ENCODE measurements at places on chromosomes 1 and 21.

- peak; percentile 50 for DNase-seq
Measured at GRCh38 chr1:85116856-85117255, 68.6 kb upstream of the MCOLN3 start.

DNA sequence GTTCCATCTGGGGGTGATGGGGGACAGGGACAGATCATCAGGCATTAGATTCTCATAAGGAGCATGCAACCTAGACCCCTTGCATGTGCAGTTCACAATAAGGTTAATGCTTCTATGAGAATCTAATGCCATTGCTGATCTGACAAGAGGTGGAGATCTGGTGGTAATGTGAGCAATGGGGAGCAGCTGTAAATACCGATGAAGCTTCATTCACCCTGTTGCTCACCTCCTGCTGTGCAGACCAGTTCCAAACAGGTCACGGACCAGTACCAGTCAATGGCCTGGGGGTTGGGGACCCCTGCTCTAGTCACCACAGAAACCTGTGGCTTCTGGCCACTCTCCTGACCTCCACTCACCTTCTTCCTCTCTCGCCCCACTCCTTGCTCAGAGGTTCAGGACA is 229.9 kb downstream of the PTPRU start:
- DNase-seq, result no peak

- DNase-seq, result no peak
Measured at GRCh38 chr1:184044603-184045376, 6.7 kb upstream of the TSEN15 start.

GRCh38 chr1:221439747-221440501 is 302.0 kb downstream of the DUSP10 start:
- peak; percentile 3 for DNase-seq

- no peak for DNase-seq
Measured at GRCh38 chr1:6667139-6667538, 34.5 kb downstream of the DNAJC11 start.

DNA sequence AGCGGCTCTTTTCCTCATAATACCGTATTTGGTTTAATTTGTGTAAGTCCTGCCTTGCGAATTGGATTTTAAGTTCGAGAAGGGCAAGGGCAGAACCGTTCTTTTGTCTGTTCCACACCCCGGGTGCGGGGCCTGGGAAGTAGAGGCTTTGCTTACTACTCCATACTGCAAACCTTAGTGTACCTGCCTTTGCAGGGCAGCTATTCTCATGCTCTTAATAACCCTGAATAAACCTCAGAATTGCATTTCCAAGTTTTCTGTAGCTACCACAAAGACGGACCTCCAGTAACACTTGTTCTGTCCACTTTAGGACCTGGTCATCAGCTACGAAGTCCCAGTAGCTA is 657 bp upstream of the HNRNPU start:
- DNase-seq, result peak; percentile 66

DNA sequence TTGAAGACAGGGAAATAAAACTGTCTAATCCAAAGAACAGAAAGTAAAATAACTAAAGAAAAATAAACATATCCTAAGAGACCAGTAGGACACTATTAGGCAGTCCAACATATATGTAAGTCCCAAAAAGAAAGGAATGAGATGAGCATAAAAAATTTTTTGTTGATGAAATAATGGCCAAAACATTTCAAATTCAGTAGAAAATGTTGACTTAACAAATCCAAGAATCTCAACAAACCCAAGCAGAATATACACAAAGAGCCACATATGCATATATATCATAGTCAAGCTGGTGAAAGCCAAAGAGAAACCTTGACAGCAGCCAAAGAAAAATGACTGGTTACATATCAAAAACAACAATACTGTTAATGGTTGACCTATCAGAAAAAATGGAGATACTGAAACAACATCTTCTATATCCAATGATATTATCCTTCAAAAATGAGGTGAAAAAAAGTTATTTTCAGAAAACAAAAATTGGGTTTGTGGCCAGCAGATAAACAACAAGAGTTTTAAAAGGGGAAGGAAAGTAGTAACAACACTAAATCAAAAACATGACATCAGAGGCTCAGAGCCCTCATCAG is 26.4 kb downstream of the ZNF644 start:
- no peak for DNase-seq

GRCh38 chr1:109186733-109187086 is 27.0 kb upstream of the SARS1 start:
- no peak for DNase-seq

DNA sequence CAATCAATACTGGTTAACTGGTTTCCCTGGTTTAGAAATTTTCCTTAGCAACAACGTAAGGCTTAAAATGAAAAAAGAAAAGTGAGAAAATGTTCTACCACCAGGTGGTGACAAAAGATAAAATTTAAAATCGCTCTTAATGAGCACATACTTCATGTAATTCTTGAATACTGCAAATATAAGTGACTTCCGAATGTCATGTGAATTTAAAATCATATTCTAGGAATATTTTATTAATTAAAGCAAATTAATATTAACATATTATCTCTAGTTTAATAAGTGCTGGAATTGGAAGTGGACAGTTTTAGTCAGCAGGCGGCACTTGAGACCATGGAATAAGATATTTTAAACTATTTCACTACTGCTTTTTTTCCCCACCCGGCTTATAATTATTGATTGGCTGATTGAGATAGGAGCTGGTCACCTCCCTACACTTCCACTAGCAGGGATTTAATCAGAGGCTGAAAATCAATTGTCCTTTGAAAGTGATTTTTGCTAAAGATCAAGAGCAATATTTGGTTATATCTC is 5.0 kb upstream of the ADAMTS1 start:
- DNase-seq, result peak; percentile 74

DNA sequence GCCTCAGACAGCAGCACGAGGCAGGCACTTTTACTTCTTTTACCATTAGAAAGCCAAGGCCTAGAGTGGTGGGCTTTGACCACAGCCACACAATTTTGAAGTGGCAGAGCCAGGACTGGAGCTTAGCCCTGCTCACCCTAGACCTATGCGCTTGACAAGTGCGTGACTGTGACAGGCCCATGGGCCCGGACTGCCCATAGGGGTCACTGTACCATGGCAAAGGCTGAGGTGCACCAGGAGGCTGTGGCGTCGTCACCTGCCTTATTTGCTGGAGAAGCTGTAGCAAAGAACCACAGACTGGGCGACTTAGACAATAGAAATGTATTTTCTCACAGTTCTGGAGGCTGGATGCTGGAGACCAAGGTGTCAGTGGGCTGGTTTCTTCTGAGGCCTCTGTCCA is 2.6 kb upstream of the TMEM82 start:
- no peak for DNase-seq

GRCh38 chr1:228043281-228043848 is 36.6 kb downstream of the WNT3A start:
- no peak for DNase-seq

GRCh38 chr21:42389449-42389835 is 6.4 kb downstream of the TMPRSS3 start:
- DNase-seq, result no peak

- no peak for DNase-seq
Measured at GRCh38 chr1:246147524-246148461, 359.3 kb downstream of the SMYD3 start.

DNA sequence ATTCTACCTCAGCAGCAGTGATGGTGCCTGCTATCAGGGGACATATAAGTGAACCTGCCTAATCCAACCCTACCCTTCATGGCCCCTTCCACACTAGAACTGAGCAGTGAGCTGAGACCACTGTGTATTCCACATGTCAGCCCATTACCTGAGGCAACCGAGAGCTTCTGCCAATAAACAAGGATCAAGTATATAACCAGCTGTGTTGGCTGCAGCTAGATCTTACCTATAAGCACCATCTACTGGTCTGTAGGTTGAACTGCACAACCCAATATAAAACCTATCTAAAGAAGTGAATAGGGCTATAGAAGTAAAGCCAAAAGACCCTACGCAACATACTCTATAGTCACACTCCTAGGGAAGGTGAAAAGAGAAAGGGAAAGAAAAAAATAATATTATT is 376.9 kb downstream of the HHIPL2 start:
- peak; percentile 70 for DNase-seq

DNA sequence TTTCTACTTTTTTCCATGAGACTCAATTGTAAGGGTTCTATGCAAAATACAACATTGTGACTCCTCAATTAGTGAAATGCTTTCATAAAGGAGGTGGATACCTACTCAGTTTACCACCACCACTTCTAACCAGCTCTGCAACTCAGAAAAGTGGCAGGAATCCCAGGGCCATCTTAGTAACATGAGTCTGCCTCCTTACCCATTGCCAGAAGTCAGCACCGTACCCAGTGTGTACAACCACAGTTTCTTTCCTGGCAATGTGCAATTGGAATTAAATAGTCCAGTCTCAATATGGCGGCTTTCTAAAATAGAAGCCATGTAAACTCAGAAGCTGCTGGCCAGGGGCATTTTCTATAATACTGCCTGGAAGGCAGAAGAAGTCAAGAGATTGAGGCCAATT is 32.1 kb downstream of the TESK2 start:
- DNase-seq, result no peak

- no peak for DNase-seq
Measured at GRCh38 chr21:29771491-29772066, 168.2 kb downstream of the GRIK1 start.

- DNase-seq, result no peak
Measured at GRCh38 chr1:9179463-9180110, 50.7 kb upstream of the GPR157 start.

DNA sequence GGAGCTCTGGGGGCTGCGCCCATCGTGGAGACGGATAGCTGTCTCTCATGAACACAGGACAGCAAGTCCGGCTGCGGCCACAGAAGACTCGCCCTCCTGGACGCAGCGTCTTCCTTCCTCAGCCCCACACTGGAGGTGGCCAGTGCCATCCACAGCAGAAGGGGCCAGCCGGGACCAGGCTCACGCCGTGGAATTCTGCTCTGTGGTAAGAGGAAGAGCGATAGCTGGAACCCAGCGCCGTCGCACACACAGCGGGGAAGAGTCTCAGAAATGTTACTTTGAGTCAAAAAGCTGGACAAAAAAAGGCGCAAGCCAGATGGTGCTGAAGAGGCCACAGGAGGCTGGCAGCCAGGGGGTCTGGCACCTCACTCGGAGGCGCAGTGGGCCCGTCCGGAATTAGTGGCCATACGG is 113.9 kb upstream of the COL6A1 start:
- DNase-seq, result no peak

DNA sequence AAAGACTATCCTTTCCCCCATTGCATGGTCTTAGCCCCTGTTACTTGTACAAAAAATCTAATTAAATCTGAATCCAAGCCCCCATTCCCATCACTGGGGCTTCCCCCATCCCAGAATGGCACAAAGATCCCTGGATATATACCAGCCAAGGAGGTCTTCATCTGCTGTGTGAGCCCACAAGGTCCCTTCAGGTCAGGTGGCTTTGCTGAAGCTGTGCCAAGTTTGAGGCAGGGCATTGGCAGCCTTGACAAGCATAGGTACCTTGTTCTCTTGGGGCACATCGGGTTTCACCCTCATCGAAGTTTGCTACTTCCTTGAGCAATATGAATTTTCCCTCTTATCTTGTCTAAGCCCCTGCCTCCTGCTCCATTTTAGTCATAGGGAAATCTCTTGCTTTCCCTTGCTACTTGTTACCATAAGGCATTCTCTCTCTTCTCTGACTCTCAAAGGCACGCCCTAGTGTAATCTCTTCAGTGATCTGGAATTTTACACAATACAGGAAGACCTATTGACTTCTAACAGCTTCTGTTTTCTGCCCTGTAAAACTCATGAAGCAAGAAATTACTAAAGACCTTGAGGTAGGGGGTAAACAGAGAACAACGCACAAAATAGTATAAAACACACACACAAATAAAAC is 71.4 kb upstream of the COG2 start:
- peak; percentile 20 for DNase-seq

DNA sequence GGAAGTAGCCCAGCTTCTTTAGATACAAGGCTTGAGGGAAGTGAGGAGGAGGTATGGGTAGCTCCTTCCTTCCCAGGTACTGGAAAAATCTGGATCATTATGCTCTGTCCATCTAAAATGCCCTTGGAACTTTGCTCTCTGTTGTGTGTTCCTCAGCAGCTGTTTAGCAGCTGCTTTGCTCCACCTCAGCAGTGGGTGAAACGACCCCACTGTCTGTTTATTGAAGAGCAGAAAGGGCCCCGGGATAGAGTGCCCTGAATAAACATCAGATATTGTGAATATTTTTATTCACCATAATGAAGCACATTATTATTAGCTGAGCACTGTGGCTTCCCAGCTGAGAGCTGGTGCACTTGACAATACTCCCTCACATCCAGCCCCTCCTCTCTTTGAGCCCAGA is 237.9 kb downstream of the PBX1 start:
- DNase-seq, result no peak

DNA sequence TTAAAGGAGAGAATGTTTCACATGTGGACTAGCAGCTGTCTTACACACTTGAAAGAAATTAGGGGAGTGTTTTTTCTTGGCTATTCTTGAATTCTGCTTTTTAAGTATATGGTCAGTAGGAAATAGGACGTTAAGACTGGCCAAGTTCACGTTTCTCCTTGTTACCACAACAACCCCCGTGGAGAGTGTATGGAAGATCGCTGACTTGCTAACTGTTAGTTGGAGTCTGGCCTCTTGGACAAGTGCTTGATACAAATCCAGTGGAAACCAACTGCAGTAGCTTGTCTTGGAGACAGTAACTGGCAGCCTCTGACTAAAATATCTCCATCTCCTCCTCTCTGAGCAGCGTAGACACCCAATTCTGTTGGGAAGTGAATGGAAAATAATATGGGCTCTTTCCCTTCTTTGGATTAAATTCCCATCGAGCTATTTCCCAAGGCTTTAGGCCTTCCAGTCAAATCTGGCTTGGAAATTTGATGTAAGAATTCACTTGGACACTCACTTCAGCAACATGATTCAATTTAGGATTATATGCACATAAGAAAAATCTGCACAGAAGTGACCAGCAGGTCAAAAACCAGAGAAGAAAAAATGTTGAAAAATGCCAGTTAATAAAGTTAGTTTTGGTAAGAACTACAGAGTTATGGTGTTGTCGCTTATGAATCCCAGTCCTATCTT is 3.6 kb upstream of the NFIA start:
- DNase-seq, result no peak

DNA sequence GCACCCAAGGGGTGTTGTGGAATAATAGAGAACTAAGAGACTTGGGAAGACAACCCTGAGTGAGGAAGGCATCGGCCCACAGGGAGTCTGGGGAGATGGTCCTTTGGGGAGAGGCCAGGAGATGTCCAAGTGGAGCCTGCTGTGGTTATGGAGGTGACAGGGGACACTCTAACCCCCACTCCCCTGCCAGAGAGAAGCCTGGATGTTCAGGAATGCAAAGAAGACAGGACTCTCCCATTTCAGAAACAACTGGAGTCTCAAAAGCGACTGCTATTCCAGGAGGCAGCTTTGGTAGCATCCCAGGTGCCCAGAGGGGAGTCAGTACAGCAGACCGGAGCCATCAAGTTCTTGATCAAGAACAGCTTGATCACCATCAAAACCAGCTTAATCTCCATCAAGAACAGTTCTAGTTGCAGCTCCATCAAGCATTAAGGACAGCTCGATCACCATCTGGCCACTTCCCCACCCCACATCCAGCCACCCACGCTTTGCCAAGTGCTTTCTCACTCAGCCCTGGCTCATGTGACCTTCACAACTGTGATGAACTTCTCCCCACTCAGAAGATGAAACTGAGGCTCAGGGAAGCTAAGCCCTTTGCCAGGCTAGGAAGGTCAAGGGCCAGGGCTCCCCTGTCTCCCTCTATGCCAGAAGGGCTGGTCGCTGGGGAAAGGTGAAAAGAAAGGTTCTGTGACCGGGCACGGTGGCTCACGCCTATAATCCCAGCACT is 743 bp downstream of the CD52 start:
- DNase-seq, result peak; percentile 69

- DNase-seq, result peak; percentile 64
Measured at GRCh38 chr21:24045775-24046215, 1561.5 kb downstream of the MRPL39 start.

Measured in hematopoietic multipotent progenitor cell treated with erythropoietin and hydrocortisone succinate and interleukin-3 and kit ligand, for 4 days (in vitro differentiated cells).